ENCODE measurements at places on chromosomes 2 and 18.

DNA sequence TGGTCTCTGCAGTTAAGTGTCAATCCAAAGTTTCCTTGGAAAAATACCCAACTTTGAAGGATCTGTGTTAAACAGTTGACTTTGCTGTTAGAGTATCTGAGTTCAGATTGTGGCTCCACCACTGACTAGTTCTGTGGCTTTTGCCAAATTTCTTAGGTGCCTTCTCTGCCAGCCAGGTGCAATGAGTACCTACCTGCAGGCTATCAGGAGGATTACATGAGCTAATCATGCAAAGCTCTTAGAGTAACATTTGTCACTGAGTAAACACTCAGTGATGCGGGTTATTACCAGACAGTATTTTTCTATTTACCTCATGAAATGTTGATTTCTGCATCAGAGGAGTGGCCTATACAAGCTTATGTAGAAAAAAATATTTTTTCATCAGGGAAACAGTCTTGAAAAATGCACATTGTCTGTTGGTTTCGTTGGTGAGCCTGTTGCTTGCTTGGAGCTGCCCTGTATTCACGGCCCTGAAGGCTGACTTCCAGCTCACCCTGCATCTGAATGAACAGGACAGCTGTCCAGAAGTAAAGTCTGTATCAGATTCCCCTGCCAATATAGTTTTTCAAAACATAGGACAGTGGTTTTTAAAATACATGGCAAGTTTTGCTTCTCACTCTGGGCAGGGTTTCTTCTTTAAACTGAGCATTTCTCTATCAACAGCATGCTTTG lies 235.1 kb downstream of the CDCA7 start:
- no peak for DNase-seq
- no peaks in the 10 kb centered on the region for H3K36me3 ChIP-seq
- H3K27me3 ChIP-seq = no peaks in the 10 kb centered on the region
- H3K27ac ChIP-seq = no peak overlapping the region

DNA sequence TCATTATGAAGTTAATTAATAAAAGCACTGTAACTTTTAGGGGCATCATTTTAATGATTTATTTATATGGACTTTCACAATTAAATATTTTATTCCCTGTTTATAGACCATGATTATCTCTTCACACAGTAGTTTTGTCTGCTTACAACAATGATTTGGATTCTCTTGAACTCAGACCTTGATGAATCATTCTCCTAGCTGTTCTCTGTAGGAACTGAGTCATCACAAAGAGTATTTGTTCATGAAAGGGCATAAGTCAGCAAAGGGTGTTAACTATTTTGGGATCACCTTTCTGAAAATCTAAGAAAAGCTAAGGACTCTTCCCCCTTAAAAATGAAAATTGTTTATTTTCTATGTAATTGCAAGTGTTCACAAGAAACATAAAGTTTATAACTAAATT lies 461.1 kb upstream of the UBE2E3 start:
- DNase-seq = no peak
- H3K4me1 ChIP-seq = no peaks in the 10 kb centered on the region
- no peaks in the 10 kb centered on the region for H3K36me3 ChIP-seq
- H3K27me3 ChIP-seq = no peaks in the 10 kb centered on the region
- no peak overlapping the region for H3K4me3 ChIP-seq

DNA sequence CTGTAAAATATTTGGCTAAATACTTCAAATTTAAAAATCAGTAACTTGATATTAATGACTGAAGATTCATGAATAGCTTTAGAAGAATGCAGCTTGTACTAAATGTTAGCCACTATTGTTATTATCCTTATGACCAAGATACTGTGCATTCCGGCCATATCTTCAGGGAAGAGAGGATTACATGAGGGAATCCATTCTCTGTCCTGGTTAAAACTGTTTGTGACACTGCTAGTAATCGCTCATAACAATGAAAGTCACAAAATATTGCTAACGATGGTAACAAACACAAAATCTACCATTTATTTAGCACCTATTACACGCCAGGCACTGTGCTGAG lies 217.7 kb downstream of the PRKCE start:
- H3K4me3 ChIP-seq = no peak overlapping the region
- no peak for DNase-seq
- peaks cover 7% of the 10 kb centered on the region for H3K4me1 ChIP-seq
- no peaks in the 10 kb centered on the region for H3K27me3 ChIP-seq
- H3K27ac ChIP-seq = no peak overlapping the region

DNA sequence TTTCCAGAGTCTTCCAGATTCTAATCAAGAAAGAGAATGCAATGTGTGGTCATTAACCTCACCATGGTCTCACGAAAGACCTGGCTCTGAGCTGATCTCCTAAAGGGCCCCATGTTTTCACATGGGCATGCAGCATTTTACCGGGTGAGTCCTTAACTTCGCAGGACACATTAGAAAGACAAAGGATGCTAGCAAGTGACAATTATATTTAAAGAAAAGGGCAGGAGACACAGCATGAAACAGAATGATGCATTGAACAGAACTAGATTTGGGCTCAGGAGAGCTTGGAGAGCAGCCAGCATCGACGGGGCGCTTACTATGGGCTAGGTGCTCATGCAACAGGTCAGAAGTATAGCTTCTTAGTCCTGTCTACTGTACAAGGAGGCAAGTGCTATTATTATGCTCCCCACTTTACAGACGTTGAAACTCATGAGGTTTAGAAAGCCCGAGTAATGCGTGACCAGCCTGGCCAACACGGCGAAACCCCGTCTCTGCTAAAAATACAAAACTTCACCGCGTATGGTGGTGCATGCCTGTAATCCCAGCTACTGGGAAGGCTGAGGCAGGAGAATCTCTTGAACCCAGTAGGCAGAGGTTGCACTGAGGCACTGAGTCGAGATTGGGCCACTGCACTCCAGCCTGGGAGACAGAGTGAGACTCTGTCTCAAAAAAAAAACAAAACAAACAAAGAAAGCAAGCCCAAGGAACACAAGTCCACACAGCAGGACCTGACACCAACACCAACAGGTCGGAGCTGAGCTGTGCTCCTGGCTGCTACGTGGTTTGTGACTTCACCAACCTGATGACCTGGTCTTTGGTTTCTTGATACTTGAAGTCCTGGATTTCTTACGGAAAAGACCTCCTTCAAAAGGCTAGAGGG lies 16.1 kb downstream of the MBP start:
- no peaks in the 10 kb centered on the region for H3K27me3 ChIP-seq
- H3K27ac ChIP-seq = peak overlapping the region; percentile 83
- DNase-seq = no peak
- H3K36me3 ChIP-seq = no peaks in the 10 kb centered on the region

DNA sequence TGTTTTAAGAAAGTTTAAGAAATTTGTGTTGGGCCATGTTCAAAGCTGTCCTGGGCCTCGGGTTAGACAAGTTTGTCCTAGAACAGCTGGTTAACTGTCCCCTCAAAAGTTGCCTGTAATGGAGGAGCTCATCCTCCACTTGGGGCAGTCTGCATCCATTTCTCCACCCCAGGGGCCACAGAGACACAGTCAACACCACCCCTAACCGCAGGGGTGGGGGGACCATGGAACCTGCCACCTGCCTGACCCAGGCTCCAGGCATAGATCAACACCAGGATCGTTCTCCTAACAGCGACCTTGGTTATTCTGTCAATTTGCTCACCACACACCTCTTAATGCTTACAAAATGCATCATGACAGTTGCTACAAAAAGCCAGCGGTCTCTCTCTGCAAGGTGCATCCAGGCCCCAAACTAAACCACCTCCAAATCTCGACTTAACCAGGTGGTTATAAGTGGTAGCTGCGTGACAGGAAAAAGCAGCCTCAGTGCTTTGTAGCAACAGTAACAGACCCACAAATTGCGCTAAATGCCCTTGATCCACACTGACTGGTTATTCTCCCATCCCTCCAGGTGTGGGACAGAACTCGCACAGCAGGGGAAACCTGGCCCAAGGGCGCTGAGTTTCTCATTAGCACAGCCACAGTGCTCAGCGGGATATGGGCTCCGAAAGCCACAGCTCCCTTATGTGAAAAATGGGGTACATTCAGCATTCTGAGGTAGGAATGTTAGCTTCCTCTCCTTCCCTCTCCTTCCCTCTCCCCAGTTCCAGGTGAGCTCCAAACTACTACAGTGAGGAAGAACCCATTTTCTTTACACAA lies 48.0 kb downstream of the HDLBP start:
- H3K36me3 ChIP-seq = peaks cover 52% of the 10 kb centered on the region
- DNase-seq = no peak

GRCh38 chr2:196739031-196739430 lies 60.5 kb downstream of the GTF3C3 start:
- H3K36me3 ChIP-seq = no peaks in the 10 kb centered on the region
- H3K27me3 ChIP-seq = no peaks in the 10 kb centered on the region
- no peaks in the 10 kb centered on the region for H3K4me1 ChIP-seq
- no peak overlapping the region for H3K27ac ChIP-seq
- DNase-seq = no peak

GRCh38 chr18:27976806-27977408 lies 200.0 kb downstream of the CDH2 start:
- H3K27me3 ChIP-seq = no peaks in the 10 kb centered on the region
- H3K27ac ChIP-seq = no peak overlapping the region
- no peak for DNase-seq
- H3K36me3 ChIP-seq = no peaks in the 10 kb centered on the region
- H3K4me1 ChIP-seq = no peaks in the 10 kb centered on the region

GRCh38 chr18:47184419-47185050 lies 8.4 kb upstream of the IER3IP1 start:
- H3K27ac ChIP-seq = no peak overlapping the region
- no peaks in the 10 kb centered on the region for H3K36me3 ChIP-seq
- no peaks in the 10 kb centered on the region for H3K27me3 ChIP-seq
- no peak for DNase-seq
- H3K4me3 ChIP-seq = no peak overlapping the region

DNA sequence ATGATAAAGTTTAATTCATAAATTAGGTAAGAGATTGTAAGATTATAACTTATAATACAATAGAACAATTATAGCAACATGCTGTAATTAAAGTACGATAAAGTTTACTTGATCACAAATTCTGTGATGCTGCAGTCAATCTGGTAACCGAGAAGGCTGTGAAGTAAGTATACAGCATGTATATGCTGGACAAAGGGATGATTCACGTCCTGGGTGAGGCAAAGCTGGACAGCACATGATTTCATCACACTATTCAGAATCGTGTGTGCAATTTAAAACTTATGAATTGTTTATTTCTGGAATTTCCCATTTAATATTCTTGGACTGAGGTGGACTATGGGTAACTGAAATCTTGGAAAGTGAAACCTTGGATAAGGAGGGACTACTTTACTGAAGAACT lies 522.2 kb upstream of the CNTNAP5 start:
- no peak overlapping the region for H3K27ac ChIP-seq
- H3K4me1 ChIP-seq = no peaks in the 10 kb centered on the region
- H3K4me3 ChIP-seq = no peak overlapping the region
- no peak for DNase-seq
- no peaks in the 10 kb centered on the region for H3K27me3 ChIP-seq

- no peaks in the 10 kb centered on the region for H3K4me1 ChIP-seq
- DNase-seq = no peak
- H3K27ac ChIP-seq = no peak overlapping the region
- no peaks in the 10 kb centered on the region for H3K36me3 ChIP-seq
- no peaks in the 10 kb centered on the region for H3K27me3 ChIP-seq
Observed at GRCh38 chr2:58951722-58952121, 710.6 kb upstream of the FANCL start.

DNA sequence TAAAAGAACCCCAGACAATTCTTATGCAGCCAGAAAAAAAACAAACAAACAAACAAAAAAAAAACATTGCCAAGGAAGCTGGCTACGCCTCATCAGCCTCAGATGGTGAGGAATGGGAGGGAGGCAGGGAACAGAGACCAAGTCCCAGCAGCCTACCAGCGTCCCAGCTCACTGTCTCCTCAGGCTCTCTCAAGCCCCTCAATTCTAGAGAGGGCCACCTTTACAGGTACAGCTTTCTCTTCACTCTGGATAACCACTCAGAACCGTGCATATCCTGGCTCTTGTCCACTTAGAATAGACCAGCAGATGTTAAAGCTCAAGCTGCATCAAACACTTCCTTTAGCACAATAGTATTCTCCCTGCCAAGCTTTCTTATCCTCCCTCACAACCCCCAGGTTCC lies 263.1 kb upstream of the CHAC2 start:
- no peak for DNase-seq
- H3K27ac ChIP-seq = no peak overlapping the region
- no peaks in the 10 kb centered on the region for H3K4me1 ChIP-seq
- no peaks in the 10 kb centered on the region for H3K36me3 ChIP-seq
- H3K27me3 ChIP-seq = no peaks in the 10 kb centered on the region

- H3K36me3 ChIP-seq = no peaks in the 10 kb centered on the region
- DNase-seq = no peak
- no peaks in the 10 kb centered on the region for H3K27me3 ChIP-seq
- peak overlapping the region; percentile 100 for H3K27ac ChIP-seq
- peak overlapping the region; percentile 99 for H3K4me3 ChIP-seq
- peaks cover 31% of the 10 kb centered on the region for H3K4me1 ChIP-seq
Observed at GRCh38 chr2:177264209-177264692, 276 bp downstream of the NFE2L2 start.

DNA sequence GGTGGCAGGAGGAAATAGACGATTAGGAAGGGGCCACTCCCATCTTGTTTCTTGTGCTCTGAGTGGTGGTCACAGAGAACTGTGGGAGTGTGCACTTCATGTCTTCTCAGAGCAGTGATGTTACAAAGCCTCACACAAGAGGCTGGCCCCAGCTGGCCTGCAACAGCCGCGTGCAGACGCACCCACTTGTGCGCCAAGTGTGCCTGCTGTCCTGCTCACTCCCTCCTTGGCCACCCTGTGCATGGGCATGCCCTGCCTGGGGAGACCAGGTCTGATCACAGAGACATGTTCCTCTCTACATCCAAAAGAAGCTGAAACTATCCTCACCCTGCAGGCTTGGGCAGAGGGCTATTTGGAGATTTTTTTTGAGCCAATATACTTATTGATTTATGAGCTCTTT lies 108.4 kb downstream of the MRO start:
- H3K27me3 ChIP-seq = no peaks in the 10 kb centered on the region
- no peak overlapping the region for H3K4me3 ChIP-seq
- H3K4me1 ChIP-seq = peaks cover 19% of the 10 kb centered on the region
- H3K36me3 ChIP-seq = peaks cover 1% of the 10 kb centered on the region

- H3K36me3 ChIP-seq = no peaks in the 10 kb centered on the region
- H3K4me3 ChIP-seq = peak within 1 kb of the TSS; percentile 36
- no peak for DNase-seq
- H3K27me3 ChIP-seq = no peaks in the 10 kb centered on the region
Observed at GRCh38 chr2:68734688-68735525, at the start of gene ARHGAP25. TSS of gene ARHGAP25 (plus strand) at chr2:68734811. CDS start at chr2:68735200, 389 bp downstream.

GRCh38 chr2:27095745-27096651 lies 9.4 kb downstream of the KHK start:
- no peak for DNase-seq
- no peaks in the 10 kb centered on the region for H3K27me3 ChIP-seq
- peaks cover 8% of the 10 kb centered on the region for H3K4me1 ChIP-seq
- no peak overlapping the region for H3K27ac ChIP-seq
- H3K36me3 ChIP-seq = no peaks in the 10 kb centered on the region
- H3K4me3 ChIP-seq = peak overlapping the region; percentile 19

- peaks cover 23% of the 10 kb centered on the region for H3K4me1 ChIP-seq
- H3K4me3 ChIP-seq = peak overlapping the region; percentile 69
- H3K27me3 ChIP-seq = no peaks in the 10 kb centered on the region
- H3K36me3 ChIP-seq = no peaks in the 10 kb centered on the region
- peak; percentile 43 for DNase-seq
Observed at GRCh38 chr2:239401881-239402233, 1.0 kb upstream of the HDAC4 start.

Data from tibial artery (tissue), 4 donors.